ENCODE measurements at places on chromosomes 5 and 9. TPM values are rescaled to one million over a fixed set of nuclear protein-coding genes. Genes with fewer than 3 reads are reported as not detected.

SLC46A2 gene
- total RNA-seq, result not detected

GRCh38 chr9:38683336-38683735, 36.6 kb downstream of the FAM240B start:
- peaks cover 5% of the 10 kb centered on the region for H3K4me1 ChIP-seq
- H3K27ac ChIP-seq, result no peak overlapping the region
- no peak overlapping the region for H3K4me3 ChIP-seq
- peaks cover 9% of the 10 kb centered on the region for H3K27me3 ChIP-seq
- no peaks in the 10 kb centered on the region for H3K36me3 ChIP-seq

CARTPT gene
- total RNA-seq, result not detected

DNA sequence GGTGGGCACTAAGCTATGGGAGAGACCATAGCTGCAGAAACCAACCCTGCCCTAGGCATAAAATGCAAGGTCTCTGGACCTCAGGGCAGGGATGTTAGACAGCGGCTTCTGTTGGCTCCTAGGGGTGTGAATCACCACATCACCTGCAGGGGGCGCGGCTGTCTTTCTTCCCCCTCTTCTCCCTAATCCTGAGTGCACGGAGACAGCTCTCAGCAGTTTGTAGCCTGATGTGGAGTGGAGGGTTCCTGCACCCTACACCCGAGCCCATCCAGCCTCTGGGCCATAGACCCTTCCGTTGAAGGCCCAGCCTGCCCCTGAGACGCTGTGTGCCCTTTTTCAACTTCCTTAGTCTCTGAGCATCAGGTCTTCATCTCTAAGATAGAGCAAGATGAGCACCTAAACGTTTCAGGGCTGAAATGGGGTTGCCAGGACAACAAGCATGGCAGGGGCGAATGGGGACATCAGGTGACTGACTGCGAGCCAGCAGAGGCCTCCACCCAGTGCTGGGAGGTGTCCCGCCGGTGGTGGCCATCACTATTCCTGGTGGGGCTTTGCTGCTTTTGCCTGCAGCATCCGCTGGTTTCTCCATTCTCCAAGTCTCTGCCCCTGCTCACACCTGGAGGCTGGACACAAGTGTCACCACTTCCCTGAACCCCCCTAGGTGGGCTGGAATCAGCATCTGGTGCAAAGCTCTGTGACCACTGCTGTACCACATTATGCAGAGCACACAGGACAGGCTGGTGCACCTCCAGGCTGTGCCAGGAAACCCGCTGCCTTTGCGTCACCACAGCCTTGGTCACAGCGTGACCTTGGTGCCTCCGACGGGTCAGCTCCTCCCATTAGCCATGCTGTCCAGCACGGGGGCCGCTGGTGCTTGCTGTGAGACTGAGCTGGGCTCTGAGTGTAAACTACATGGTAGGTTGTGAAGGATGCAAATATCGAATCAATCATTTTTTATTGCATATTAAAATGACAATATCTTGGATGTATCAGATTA, 2.5 kb upstream of the SEC16A start:
- H3K36me3 ChIP-seq, result peaks cover 8% of the 10 kb centered on the region
- peaks cover 1% of the 10 kb centered on the region for H3K27me3 ChIP-seq
- H3K4me1 ChIP-seq, result peaks cover 15% of the 10 kb centered on the region
- H3K4me3 ChIP-seq, result peak overlapping the region; percentile 44
- peak; percentile 92 for DNase-seq
- H3K27ac ChIP-seq, result no peak overlapping the region

- no peak overlapping the region for H3K27ac ChIP-seq
- no peaks in the 10 kb centered on the region for H3K4me1 ChIP-seq
- DNase-seq, result no peak
- no peak overlapping the region for H3K4me3 ChIP-seq
- H3K36me3 ChIP-seq, result no peaks in the 10 kb centered on the region
These were observed 38.6 kb downstream of the NFIB start for GRCh38 chr9:14275331-14275730.

DNA sequence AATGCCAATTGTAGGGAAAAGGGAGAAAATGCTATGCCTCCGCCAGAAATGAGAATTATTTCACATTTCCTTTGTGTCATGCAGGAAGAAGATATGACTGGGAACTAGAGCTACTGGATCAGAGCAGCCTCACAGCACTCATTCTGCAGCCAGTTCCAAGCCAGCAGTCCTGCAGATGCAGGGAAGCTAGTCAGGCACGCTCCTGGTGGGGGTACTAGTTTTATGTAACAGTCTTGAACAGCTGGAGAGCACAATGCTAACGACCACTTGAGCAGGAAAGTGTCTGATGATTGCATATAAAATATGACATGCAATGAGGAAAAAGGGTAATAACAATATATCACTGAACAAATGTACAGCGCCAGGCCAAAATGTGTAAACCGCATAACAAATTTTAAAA, 21.7 kb downstream of the CDH10 start:
- no peaks in the 10 kb centered on the region for H3K36me3 ChIP-seq
- H3K4me1 ChIP-seq, result no peaks in the 10 kb centered on the region
- DNase-seq, result no peak

TAF11L3 gene
- total RNA-seq, result not detected

GRCh38 chr9:133303266-133304157, 28.5 kb upstream of the ABO start:
- no peak for DNase-seq
- H3K4me1 ChIP-seq, result no peaks in the 10 kb centered on the region
- no peak overlapping the region for H3K4me3 ChIP-seq
- no peaks in the 10 kb centered on the region for H3K27me3 ChIP-seq

- H3K36me3 ChIP-seq, result no peaks in the 10 kb centered on the region
- no peaks in the 10 kb centered on the region for H3K4me1 ChIP-seq
- H3K4me3 ChIP-seq, result no peak overlapping the region
- DNase-seq, result peak; percentile 75
These were observed 476.4 kb downstream of the KDM4C start for GRCh38 chr9:7234144-7234543.

STPG3 gene
- total RNA-seq, result not detected

DNA sequence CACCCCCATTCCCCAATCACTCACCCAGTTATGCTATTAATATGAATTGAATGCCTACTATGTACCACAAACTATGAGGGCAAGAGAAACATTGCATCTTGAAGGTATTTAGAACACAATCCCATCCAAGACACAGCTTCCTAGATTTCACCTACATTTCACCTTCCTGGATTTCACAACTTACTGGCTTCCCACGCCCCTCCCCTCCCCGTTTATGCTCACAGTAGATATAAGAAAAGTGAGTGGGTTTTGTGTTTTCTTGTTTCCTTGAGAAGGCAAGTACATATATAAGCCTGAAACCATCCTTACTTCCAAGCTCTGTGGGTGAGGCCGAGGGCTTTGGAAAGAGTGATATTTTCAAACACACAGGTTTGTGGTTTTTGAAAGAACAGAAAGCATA, 465.0 kb downstream of the BNC2 start:
- H3K27ac ChIP-seq, result no peak overlapping the region
- H3K4me1 ChIP-seq, result peaks cover 3% of the 10 kb centered on the region
- H3K27me3 ChIP-seq, result no peaks in the 10 kb centered on the region

LAMC3 gene
- 0.09 TPM for total RNA-seq

DNA sequence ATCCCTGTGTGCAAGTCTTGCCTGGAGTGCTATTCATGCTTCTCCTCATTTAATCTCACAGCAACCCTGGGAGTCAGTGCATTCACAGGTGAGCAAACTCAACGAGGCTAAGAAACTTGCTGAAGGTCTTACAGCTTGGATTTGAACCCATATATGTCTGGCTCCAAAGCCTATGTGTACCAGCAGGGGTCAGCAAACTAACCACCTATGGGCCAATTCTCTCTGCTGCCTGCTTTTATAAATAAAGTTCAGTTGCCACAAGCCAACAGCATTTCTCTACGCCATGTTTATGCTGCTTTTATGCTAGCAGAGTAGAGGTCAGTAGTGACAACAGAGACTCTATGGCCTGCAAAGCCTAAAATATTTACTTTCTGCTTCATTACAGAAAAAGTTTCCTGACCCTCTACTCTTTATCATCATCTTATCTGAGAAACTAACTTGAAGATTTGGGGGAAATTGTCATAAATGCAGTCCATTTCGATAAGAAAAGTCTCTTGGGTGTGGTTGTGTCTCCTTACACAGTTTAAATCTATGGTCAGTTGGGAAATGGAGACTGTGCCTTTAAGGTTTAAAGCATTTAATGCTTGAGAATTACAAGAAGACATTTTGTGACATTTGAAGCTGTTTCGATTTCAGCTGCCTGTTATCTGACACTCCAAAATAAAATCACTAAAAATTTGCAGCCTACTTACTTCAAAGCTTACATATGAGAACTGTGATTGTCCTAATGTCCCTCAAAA, 137.7 kb downstream of the PRELID2 start:
- H3K4me1 ChIP-seq, result no peaks in the 10 kb centered on the region
- DNase-seq, result peak; percentile 41
- H3K36me3 ChIP-seq, result no peaks in the 10 kb centered on the region
- no peak overlapping the region for H3K4me3 ChIP-seq
- no peaks in the 10 kb centered on the region for H3K27me3 ChIP-seq

FBXO38 gene
- total RNA-seq, result 39.6 TPM

DMRTA1 gene
- not detected for total RNA-seq

PRRX2 gene
- 1.2 TPM for total RNA-seq

DNA sequence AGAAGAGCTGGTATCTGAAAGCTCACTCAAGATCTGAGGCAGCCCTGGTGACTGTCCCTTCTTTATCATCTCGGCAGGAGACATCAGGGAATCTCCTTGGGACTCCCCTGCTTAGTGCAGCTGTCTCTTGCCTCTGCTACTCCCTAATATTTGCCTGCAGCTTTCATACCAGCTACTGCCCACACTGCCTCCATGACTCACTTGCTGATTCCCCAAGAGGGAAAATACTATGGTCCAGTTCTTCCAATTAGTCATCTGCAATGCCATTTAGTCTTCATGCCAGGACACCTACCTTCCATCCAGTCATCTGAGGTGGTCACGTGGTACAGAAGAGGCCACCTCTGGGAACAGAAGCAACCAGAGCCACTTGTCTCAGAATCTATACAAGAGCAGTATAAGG, 270.8 kb downstream of the NTRK2 start:
- no peaks in the 10 kb centered on the region for H3K36me3 ChIP-seq
- H3K4me1 ChIP-seq, result no peaks in the 10 kb centered on the region
- no peak overlapping the region for H3K4me3 ChIP-seq
- no peak for DNase-seq
- no peak overlapping the region for H3K27ac ChIP-seq

DNA sequence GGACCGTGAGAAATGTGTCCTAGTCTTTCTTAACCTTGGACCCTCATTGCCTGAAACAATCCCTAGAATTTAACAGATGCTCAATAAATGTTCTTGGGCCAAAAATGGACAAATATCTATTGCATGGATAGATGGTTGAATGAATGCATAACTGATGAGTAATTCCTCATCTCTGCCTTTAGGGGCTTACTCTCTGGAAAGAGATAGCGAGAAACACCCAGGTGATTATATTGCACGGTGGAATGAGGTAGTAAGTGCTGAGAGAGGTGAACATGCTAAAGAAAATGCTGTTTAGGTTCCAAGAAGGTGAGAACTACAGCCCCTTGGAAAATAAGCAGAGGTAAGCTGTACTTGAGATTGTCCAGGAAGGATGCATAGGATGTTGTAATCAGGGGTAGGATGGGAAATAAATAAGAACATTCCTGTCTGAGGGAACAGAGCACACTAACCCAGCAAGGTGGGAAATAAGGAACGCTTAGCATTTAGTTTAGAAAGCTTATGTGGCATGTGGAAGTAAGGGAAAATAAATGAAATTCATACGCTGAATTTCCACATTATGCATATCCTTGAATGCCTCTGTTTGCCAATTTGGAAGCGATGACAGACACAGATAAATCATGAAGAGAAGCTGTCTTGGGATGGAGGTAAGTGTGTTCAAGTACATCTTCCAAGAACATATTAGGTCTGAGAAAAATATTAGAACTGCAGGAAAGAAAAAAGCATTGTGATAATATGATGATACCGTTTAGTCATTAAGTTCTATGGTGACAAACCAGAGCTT, 426.6 kb downstream of the ARHGEF28 start:
- H3K36me3 ChIP-seq, result no peaks in the 10 kb centered on the region
- no peak overlapping the region for H3K4me3 ChIP-seq
- DNase-seq, result no peak
- H3K27ac ChIP-seq, result no peak overlapping the region
- peaks cover 5% of the 10 kb centered on the region for H3K27me3 ChIP-seq

- no peaks in the 10 kb centered on the region for H3K27me3 ChIP-seq
- no peak overlapping the region for H3K4me3 ChIP-seq
These were observed 125.7 kb upstream of the OTULINL start for GRCh38 chr5:14455814-14456321.

TMEM174 gene
- not detected for total RNA-seq

DNA sequence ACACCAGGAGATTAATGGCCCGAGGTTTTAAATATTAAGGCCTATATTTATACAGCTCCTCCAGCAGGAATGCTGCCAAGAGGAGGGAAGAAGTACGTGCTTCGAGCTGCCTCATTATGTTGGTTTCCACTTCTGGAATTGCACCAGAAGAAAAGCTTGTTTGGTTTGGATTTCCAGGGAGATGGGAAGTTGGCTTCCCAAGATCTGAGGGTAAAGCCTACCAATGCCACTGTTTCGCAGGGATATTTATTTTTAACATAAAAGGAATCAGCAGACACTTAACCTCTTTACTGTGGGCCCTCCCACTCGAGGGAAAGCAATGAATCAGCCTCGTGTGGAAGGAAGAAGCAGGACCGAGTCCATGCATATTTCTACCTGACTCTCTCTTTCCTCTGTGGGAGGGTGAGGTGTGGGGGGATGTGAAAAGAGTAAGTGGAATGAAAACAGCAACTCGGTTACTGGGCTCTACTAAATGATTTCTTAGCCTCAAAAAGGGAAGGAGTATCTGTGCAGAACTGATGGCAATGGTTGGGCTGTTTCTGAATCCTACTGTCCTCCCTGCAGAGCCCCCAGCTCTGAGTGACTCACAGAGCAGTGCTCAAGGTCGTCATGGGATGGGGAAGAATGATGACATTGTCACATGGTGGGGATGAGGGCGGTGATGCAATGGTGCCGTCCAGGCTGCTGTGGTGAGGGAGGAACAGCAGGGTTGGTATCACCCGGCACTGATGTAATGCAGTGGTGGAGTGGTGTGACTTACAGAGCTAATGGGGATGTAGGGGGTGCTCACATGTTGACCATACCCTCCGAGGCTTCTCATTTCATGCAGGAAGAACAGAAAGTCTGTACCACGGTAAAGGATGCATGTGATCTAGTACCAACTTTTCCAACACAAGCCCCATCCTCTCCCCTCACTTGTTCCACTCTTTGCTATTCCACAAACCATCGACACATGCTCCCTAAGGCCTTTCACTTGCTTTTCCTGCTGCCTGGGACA, 215.0 kb upstream of the PANK3 start:
- DNase-seq, result peak; percentile 62
- peaks cover 31% of the 10 kb centered on the region for H3K4me1 ChIP-seq
- H3K36me3 ChIP-seq, result no peaks in the 10 kb centered on the region

GABBR2 gene
- total RNA-seq, result not detected

SLC25A2 gene
- total RNA-seq, result 0.25 TPM

GRCh38 chr9:35533398-35533797, 43.5 kb downstream of the RUSC2 start:
- no peak overlapping the region for H3K4me3 ChIP-seq
- peaks cover 8% of the 10 kb centered on the region for H3K27me3 ChIP-seq
- no peaks in the 10 kb centered on the region for H3K36me3 ChIP-seq

Data from activated CD8-positive, alpha-beta T cell treated with anti-CD3 and anti-CD28 coated beads for 36 hours (primary cell).